Fibroblast of skin of right quadriceps (primary cell): ENCODE measurements at places on chromosomes 16 and 17.

DNA sequence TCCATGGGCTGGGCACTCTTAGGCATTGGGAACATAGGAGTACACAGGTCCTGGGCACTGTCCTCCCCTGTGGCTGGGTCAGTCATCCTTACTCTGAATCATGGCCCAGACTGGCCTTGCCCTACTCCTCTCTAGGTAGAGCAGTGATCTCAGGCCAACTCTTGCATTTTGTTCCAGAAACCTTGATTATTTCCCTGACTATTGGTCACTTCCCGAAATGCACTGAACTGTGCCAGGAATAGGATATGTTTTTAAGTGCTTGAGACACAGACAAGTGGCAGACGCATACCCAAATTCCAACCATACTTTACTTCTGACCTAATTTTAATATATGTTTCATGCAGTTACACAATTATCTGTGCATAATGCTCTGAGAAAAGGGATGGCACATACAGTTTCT, 10.3 kb downstream of the KRABD2 start:
- peak; percentile 78 for DNase-seq

DNA sequence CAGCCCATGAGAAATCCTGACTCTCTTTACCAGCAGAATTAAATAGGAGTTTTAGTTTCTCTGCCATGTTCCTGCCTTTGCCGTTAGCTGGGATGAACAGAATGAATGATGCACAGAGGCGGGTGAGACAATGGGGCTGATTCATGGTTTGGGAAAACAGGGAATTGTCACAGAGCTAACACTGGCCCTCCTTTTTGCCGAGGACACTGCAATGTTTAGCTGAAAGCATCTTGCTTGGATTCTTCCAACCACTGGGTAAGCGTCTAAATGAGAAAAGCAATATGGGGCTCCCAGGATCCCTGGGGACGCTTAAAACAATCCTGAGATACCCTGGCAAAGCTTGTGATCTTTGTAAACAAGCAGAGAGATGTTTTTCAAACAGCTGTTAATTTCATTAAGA, 12.8 kb upstream of the PAFAH1B1 start:
- no peak for DNase-seq

- peak; percentile 81 for DNase-seq
These were observed 66.9 kb downstream of the ZNF423 start for GRCh38 chr16:49788986-49789385.

- DNase-seq = no peak
These were observed 100.4 kb upstream of the GSE1 start for GRCh38 chr16:85512808-85513115.

GRCh38 chr16:67562526-67562917, at the start of gene CTCF:
Gene CTCF, plus strand, starts transcription at chr16:67562526. Its CDS starts 48,307 bp downstream, at chr16:67610833.
- DNase-seq = peak; percentile 85

GRCh38 chr17:7747635-7748071, 30.1 kb downstream of the DNAH2 start:
- peak; percentile 73 for DNase-seq

GRCh38 chr16:87447323-87447722, 45.5 kb downstream of the ZCCHC14 start:
- DNase-seq = peak; percentile 72

- DNase-seq = no peak
These were observed 22.2 kb downstream of the MARVELD3 start for GRCh38 chr16:71648162-71648561.

- peak; percentile 79 for DNase-seq
These were observed 47.6 kb downstream of the GOSR1 start for GRCh38 chr17:30524847-30525246.

DNA sequence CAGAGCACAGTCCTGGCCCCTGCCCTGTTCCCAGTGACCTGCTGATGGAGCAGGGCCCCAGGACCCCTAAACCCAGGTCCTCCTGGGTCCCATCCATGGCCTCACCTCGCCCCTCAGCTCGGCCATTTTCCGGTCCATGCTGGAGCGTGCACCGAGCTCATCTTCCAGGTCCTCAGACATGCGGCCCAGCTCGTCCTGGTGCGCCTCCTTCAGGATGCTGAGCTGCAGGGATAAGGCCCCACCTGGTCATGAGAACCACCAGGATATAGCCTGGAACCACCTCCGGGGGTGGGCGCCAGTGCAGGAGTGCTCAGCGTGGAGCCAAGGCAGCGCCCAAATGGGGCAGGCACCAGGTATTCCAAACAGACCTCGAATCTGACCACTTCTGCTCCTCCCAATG, 17.9 kb downstream of the CCDC102A start:
- DNase-seq = no peak

- no peak for DNase-seq
These were observed 7.4 kb downstream of the NDRG4 start for GRCh38 chr16:58507195-58507962.

DNA sequence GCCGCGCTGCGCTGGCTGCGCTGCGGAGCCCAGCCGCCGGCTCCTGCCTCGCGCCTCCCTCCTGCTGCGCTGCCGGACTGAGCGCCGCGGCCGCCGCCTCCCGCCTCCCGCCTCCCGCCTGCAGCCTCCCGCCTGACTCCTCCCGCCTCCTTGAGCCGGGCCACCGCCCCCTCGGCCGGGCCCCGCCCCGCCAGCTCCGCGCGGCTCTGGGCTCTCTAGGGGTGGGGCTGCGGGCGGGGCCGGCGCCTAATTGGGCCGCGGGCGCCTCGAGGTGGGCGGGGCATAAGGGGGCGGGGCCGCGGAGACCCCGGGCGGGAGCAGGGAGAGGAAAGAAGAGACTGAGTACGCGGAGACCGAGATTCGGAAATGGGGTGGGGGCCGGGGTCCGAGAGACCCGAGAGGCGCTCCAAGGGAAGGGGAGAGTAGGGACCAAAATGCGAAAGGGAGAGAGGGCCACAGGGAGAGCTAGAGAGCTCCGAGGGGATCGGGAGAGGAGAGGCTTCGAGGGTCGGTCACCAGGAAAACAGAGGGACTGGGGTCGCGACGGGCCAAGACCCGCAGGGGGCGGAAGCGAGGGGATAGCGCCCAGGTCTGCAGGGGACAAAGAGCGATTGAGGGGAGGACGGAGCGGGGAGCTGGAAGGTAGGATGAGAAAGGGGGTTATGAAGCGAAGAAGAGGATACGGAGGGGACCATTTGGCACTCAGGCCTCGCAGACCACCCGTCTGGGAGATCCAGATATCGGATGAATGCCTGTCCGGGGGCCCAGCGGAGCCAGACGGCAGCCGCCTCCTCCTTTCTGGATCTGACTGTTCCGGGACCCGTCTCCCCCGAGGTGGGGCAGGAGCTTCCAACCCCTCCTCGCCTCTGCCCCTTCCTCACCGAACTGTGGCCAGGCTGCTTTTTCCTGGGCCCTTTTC, at the start of gene C1QL1:
C1QL1 (minus strand) TSS at position 79 of the 919 bp plus-strand sequence. CDS start 255 bp downstream, outside the sequence.
- DNase-seq = peak; percentile 90

DNA sequence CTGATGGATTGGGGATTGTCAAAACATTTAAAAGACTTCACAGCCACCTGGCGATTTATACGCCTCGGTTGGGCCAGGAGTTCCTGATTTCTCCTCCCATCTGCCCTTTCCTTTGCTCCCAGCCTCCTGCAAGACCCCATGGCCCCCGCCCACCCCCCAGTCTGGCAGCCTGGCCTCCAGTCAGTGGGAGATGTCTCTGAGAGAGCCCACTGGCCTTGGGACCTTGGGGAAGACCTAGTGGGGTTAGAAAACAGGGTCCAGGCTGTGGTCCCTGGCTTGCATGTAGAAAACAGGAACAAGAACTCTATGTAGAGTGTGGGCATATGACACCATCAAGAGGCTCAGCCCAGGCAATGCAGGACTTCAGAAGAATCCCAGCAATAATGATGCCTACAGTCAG, 209.4 kb upstream of the C16orf82 start:
- no peak for DNase-seq

GRCh38 chr17:8341456-8341855, 1.8 kb downstream of the ODF4 start:
- peak; percentile 29 for DNase-seq

DNA sequence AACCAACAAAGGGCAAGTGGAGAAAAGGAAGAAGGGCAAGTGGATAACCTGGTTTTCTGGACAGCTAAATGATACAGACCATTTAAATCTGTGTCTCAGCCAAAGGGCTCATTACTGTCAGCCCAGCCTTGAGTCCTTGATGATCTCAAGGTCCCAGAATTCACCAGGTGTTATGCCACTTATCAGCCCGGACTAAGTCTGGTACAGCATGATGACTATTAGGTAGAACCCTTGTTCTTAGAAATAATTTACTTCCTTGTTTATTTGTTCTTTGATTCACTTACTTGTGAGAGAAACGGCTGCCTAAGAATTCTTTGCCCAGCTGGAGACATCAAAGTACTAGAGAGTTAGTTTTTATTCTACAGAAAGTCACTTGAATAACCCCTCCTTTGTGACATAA, 3.5 kb downstream of the PDILT start:
- no peak for DNase-seq

GRCh38 chr16:11138022-11138768, 117.8 kb downstream of the SOCS1 start:
- DNase-seq = no peak

- no peak for DNase-seq
These were observed 11.4 kb upstream of the CDRT4 start for GRCh38 chr17:15478845-15479244.

- DNase-seq = no peak
These were observed 30.1 kb upstream of the SNN start for GRCh38 chr16:11638140-11638539.

- no peak for DNase-seq
These were observed 40.4 kb downstream of the B9D1 start for GRCh38 chr17:19322129-19322505.

DNA sequence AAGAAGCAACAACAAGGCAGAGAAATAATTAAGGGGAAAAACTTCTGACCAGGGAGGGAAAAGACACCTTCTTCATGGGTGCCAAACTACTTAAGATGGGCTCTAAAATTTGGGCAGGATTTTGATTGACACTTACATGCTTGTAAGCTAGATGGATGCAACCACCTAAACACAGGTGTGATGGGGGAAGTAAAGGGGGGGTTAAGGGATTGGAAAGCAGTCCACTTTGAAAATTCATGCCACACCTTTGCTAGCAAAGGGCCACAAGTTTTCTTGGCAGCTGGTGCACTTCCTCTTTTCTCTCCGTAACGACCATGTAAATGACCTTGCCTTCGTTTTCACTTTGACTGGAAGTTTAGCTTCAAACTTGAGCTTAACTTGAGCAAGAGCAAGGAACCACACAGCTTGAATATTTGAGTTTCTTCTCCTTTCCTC, 14.3 kb upstream of the PRKAR1A start:
- no peak for DNase-seq

- DNase-seq = no peak
These were observed 3.1 kb downstream of the ITGB4 start for GRCh38 chr17:75724016-75725003.

- peak; percentile 46 for DNase-seq
These were observed 27.3 kb downstream of the TBC1D16 start for GRCh38 chr17:80008383-80008840.

DNA sequence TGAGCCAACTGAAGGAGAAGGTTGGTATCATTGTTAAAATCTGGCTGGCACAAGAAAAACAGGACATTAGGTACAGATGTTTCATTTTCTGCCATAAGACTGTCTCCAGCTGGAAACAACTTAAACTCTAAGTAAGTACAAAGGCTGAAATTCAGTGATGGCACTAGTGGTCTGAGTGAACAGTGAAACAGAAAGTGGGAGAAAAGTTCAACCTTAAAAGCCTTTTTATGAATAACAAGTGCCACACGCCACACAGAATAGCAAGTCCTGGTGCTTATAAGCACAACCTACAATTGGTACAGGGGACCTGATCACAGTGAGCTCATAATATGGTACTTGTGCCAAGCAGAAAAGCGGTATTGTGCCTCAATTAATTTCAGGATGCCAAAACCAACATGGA, 56.7 kb downstream of the CEP112 start:
- no peak for DNase-seq

DNA sequence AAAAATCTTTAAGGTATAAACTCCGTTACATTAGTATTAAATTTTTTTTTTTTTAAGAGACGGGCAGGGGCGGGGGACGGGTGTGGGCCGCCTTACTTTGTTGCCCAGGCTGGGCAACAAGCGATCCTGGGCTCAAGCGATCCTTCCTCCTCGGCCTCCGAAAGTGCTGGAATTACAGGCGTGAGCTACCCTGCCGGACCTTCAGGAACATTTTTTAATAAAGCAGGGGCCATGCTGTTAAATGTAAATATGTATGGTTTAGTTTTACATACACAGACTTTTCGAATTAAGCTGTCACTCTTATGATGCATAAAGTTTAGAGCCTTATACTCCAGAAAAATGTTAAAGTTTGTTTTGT, 2.4 kb downstream of the PPM1D start:
- peak; percentile 19 for DNase-seq

DNA sequence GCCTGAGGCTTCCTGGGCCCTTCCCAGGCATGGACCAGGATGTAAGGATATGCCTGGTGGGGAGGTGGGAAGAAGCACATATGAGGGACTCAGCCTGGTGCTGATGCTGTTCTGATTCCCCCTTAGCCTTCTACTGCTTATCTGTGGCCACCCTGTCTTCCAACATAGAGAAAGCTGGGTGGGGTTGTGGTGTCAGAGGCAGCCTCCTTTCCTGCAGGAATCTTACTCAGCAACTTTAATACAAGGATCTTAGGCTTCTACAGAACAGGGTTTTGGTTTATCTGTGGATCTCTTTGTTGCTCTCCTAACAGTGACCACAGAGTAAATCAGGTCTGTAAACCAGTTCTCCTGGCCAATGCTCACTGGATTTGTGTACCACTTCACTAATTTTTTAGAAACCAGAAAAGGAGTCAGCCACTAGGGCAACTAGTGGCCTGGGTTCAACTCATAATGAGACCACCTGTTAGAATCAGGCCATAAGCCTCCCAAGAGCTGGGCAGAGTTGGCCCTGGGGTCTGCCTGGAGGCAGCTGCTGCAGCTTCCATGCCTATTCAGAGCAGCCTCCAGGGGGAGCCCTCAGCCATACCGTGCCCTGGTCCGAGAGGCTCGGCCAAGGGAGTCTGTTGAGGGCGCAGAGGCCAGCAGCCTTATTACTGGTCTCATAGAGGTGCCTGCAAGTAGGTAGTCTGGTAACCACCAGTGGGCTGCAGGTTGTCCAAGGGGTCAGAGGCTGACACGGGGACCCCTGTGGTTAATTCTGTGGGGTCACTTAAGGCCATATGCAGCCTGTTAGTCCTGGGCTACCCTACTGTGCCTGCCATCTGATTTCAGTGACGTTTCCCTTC, 7.1 kb downstream of the HAS3 start:
- DNase-seq = peak; percentile 15

DNA sequence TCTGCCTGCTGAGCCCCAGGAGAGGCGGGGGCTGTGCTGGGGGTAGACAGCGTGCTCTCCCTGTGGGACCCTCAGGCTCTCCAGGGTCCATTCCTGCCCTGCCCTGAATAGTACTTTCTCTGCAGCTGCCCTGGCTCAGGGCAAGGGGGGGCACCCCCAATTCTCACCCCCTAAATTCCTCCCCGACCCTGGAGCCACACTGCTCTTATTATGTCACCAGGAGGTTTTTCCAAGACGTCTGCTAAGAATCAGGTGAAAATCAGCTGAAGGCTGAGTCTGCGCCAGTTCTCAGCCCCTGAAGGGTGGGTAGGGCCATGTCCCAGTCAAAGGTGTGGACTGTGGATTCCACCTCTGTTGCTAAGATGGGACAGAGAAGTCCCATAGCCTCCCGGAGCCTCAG, 49.9 kb upstream of the MAP3K14 start:
- no peak for DNase-seq

GRCh38 chr17:31374094-31374447, 17.4 kb upstream of the RAB11FIP4 start:
- no peak for DNase-seq
